ENCODE measurements at places on chromosomes 4 and X. TPM values are rescaled to one million over a fixed set of nuclear protein-coding genes. Genes with fewer than 3 reads are reported as not detected.

The BEX1 gene
- total RNA-seq, result 0.61 TPM

The HTR2C gene
- not detected for total RNA-seq

The MTNR1A gene
- total RNA-seq, result 0.32 TPM

The KCNIP4 gene
- total RNA-seq, result not detected

The FAM184B gene
- under 0.01 TPM for total RNA-seq

The DGKK gene
- not detected for total RNA-seq

The CYLC1 gene
- not detected for total RNA-seq

The SPANXN4 gene
- total RNA-seq, result not detected

The NEIL3 gene
- 5.4 TPM for total RNA-seq

The BANK1 gene
- total RNA-seq, result 1.7 TPM

The ASB12 gene
- not detected for total RNA-seq

The ITM2A gene
- 0.32 TPM for total RNA-seq

The SLC6A14 gene
- not detected for total RNA-seq

The EPHA5 gene
- 3.7 TPM for total RNA-seq

The PRR32 gene
- not detected for total RNA-seq

The GAGE12G gene
- not detected for total RNA-seq

The MAGEB5 gene
- total RNA-seq, result not detected

The NEXMIF gene
- total RNA-seq, result under 0.01 TPM

The REELD1 gene
- total RNA-seq, result not detected

The SOWAHB gene
- total RNA-seq, result 0.16 TPM

All from hair follicle dermal papilla cell (primary cell).